CD4-positive, alpha-beta T cell treated with Interleukin-17A for 4 hours (primary cell): ENCODE measurements at places on chromosomes 4 and X.

DNA sequence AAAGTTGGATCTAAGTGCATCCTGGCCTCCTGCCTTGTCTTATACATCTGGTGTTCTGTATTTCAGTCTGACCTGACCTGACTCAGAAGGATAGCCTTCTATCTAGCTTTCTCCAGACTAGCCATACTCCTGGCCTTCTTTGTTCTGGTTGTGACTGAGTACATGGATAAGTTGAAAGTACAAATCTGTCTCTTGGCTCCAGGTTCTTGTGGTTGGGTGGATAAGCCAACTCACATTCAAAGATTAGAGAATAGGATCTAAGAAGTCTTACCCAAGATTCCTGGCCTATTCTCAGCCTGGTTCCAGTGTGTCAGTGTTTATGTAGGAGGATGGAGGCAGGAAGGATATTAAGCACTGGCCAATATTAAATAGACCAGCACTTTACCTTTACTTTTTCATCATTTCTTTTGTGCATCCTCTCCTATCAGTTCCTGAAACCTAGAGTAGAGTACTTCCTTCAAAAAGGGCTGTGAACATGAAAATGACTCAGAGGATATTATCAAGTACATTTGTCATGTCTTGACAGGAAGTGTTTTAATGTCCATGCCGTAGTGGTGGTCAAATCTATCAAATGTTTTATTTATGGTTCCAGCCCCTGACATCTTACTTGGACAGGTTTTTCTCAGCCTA is 123.5 kb downstream of the IL15 start:
- no peak for DNase-seq

GRCh38 chrX:46330513-46330912 is 214.7 kb downstream of the ZNF674 start:
- DNase-seq, result no peak

- no peak for DNase-seq
These were observed 32.1 kb upstream of the MAGEA8 start for GRCh38 chrX:149848855-149849254.

DNA sequence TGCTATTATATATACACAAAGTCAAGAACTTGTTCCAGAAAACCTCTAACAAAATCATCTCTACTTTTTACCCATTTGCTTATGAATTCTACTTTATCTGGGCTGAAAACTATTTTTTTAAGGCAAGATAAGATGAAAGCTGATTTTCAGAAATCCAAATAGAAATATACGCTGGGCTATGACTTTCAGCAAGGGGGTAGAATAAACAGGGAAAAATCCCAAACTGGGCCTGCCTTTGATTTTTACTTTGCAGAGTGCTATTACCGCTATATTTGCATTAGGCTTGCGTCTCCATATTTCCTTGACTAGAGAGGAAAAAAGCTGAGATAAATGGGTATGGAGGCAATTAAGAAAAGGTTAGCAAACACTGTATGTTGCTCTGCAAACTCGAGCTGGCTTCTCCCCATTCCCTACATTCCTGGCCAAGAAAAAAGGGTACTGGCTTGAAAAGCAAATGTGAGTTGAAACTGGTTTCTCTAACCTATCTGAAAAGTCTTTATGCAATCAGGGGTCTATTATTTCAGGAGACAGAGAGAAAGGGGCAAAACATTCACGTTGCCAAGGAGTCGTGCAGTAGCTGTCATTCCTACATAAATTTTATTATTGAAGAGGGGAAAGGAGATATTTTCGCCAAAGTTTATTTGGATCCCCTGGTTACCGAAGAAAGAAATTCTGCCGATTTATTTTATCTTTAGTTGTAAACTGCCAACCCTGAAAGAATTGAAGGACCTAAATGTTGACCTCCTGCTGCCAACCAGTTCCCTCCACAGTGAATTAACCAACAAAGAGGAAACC is 2.2 kb downstream of the TMEM47 start:
- DNase-seq, result no peak

GRCh38 chr4:60657041-60657440 is 543.1 kb upstream of the ADGRL3 start:
- DNase-seq, result no peak
